Lower lobe of right lung (tissue), 2 donors: ENCODE measurements at places on chromosomes 16 and 17. TPM values are rescaled to one million over a fixed set of nuclear protein-coding genes. Genes with fewer than 3 reads are reported as not detected.

Gene C1QL1
- not detected for total RNA-seq

Gene VAT1L
- 0.38 TPM for total RNA-seq

Gene KRT39
- 0.59 TPM for total RNA-seq

DNA sequence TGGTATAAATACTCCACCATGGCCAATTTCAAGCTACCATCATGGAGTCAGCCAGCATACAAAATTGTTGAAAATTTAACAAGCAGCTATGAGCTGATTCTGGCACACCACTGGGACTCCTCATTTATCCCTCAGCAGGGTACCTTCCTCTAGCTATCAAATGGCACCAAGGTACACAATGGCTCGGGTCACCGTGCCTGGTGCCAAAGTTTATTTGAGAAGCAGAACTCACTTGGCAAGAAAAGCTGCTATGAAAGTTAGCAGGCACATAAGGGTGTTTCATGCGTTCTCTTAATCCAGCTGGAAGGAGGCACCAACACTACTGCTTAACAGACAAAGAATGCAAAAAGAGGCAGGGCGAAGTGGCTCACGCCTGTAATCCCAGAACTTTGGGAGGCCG is 51.6 kb downstream of the IKZF3 start:
- H3K27ac ChIP-seq: no peak overlapping the region
- no peaks in the 10 kb centered on the region for H3K27me3 ChIP-seq
- no peak overlapping the region for H3K4me3 ChIP-seq
- no peak for DNase-seq
- no peaks in the 10 kb centered on the region for H3K4me1 ChIP-seq
- H3K36me3 ChIP-seq: no peaks in the 10 kb centered on the region
